ENCODE measurements at places on chromosomes 1 and 21.

GRCh38 chr21:26945916-26946675 lies 20.8 kb downstream of the ADAMTS5 start:
- peak; percentile 35 for DNase-seq

DNA sequence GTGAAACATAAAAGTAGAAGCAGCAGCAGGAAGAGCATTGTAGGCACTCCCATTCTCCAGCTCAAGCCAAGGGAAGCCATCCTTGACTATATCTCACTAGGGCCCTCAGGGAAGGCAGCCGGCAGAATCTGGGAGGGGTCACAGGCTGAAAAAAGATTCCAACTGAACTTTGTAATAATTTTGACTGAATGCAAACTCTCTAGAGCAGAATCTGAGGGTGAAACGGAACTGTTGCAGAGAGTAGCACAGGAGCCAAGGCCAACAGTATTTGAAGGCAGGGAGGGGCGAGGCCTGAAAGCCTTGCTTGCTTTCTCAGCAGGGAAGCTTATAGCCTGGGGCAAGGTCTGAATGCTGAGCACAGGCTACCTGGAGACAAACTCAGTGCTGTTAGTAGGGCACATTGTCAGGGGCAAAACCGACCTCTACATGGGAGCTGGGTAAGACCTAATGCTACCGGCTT lies 180.6 kb downstream of the COL24A1 start:
- no peak for DNase-seq

GRCh38 chr1:208154040-208154439 lies 90.1 kb downstream of the PLXNA2 start:
- DNase-seq, result no peak

DNA sequence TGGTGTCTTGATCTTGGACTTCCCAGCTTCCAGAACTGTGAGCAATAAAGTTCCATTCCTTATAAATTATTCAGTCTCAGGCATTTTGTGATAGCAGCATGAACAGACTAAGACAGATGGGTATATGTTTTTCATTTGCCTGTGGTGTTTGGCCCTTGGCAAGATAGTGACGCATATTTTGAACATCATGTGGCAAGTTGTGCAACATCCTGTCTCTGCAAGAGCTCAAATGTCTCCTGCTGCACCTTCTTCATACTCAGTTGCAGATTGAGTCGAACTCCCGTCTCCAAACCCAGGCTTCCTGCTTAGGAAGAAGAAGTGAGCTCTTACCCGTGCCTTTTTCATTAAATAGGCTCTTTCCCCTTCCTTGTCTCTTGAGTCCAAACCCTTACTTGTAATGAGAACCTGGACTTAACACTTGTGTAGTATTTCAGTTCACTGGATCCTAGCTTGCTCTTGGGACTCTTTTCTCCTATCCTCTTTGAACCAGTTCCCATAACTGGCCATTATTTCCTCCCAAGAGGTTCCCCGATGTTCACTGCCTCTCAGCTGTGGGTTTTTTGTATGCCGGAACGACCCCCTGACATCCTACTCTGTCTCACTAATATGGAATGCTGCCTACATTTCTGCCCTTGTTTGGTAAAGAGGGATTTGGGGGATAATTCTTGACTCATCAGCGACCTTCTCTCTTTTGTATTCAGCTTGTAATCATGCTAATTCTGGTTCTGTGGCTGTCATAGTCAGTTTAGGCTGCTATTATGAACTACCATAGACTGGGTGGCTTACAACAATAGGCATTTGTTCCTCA lies 125.0 kb upstream of the KCNK2 start:
- peak; percentile 91 for DNase-seq

GRCh38 chr1:22636353-22636752 lies at the start of gene C1QA:
TSS of gene C1QA (plus strand) at chr1:22636628. CDS start at chr1:22637617, 989 bp downstream.
- no peak for DNase-seq

DNA sequence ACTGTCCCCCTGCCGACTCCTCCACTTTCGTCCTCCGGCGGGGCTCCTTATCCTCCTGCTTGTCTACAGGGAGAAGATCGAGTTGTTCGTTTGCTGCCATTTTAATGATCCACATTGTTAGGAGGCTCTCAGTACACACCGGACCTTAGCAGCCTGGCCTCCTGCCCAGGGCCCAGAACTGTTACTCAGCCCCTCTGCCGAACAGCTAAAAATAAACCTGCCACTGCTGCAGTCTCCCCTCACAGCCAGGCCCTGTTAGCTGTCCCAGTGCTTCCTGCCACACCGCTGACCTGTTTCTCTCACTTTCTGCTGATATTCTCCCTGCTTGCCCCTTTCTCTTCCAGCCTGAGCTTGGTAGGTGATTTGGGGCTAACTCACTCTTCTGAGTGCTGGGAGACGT lies 8.3 kb downstream of the MAPKAPK2 start:
- DNase-seq, result peak; percentile 73

- no peak for DNase-seq
Measured at GRCh38 chr1:114341856-114342255, 169.1 kb downstream of the TRIM33 start.

DNA sequence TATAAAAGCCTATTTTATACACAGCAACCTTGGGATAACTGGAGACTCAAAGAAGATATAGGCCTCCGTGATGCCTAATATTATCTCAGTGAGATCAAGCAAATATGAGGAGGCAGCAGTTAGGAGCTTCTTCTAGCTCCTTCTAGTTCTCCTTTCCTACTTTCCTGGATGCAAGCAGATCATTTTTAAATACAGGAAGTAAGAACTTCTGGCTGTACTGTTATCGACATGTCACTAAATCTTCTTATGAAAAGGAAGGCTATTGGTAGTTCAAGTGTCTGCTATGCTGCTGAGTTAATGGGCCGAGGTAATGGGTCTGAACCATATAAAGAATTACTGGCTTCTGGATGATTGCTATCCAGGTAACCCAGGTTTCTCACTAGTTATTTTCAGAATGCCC lies 15.9 kb downstream of the HSPA13 start:
- no peak for DNase-seq

GRCh38 chr1:38308780-38309179 lies 262.2 kb upstream of the POU3F1 start:
- no peak for DNase-seq

GRCh38 chr1:241499910-241500309 lies 19.6 kb downstream of the FH start:
- peak; percentile 43 for DNase-seq

DNA sequence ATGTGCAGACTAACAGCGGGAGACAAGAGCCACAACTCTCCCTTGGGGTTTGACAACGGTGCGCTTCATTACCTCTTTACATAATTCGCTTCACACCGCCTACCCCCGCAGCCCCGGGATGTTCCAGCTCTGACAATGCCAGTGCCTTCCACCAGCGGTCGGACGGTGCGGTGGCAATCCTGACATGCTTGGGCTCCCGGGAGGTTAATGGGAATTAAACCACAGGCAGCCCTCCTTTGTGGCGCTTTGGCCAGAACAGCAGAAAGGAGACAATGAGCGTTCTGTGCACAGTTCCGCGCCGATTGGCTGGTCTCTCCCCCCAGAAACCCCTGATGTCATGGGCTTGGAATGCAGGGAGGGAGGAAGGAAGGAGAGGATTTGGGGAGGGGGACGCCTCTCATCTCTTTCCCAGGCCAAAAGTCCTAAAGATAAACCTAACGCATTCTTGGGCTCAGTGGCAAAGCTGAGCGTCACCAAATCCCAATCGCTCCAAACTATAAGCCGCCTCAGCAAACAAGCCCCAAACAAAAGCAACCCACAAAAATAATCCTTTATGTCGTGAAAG lies 1.3 kb downstream of the CNN3 start:
- DNase-seq, result peak; percentile 85

DNA sequence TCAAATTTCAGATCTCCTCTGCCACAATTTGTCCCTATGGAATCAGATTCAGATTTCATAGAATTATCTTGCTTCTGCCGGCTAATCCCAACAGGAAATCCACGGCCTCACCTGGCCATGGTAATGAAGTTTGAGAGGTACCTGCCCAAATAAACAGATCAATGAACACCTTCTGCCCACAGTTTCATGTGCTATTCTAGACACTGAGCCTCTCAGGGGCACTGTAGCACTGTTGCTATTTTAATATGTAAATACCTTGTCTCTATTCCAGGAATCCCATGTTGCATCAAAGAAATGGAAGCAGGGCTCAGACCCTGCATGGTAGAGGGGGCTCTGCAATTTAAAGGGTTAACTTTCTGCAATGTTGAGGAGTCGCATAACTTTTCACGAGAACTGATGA lies 593.1 kb downstream of the PTBP2 start:
- no peak for DNase-seq

DNA sequence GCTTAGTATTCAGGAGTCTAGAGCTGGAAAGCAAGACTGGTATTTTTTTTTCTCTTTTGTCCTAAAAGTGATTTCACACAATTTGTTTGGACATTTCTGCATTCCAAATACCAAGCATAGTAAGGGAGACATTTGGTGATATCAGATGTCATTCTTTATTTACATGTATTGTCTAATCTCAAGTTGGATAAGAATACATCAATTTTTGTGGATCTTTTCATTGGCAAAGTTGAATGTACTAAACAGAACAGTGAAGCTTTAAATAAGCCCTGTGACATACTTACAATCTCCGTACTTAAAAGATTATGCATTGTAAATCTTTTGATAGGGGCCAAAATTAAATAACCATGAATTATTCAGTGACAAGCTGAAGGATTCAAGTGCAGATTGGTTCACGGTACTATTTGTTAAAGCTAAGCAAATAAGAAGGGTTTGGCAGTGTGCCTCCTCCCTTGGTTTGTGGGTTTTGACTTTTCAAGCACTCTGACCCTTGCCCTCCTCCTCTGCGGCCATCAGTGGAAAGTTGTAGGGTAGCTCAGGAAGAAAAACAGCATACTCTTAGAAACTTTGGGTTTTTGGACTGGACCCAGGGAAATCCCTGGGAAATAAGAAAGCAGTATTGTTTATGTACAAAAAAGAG lies 663.7 kb downstream of the ADGRL2 start:
- no peak for DNase-seq

- DNase-seq, result no peak
Measured at GRCh38 chr1:29584776-29585175, 348.5 kb downstream of the PTPRU start.

GRCh38 chr1:17018849-17019248 lies 7.1 kb upstream of the ATP13A2 start:
- DNase-seq, result no peak

- no peak for DNase-seq
Measured at GRCh38 chr21:38422082-38422481, 76.2 kb downstream of the ERG start.

DNA sequence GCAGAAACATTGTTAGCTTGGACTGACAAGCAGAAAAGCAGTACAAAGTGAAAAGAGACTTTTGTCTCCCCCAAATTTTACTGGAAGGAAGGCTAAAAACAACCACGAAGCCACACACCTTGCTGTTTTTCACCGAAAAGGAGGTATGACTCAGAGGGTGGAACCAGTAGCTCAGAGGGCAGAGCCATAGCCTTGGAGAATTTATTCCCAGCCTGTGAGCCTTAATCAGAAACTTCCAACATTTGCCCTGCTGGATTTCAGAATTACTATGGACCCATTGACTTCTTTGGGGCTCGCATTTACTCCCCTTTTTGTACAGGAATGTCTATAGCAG lies 32.0 kb downstream of the RPS6KC1 start:
- no peak for DNase-seq

- peak; percentile 35 for DNase-seq
Measured at GRCh38 chr1:43274125-43274803, 4.5 kb downstream of the TMEM125 start.

GRCh38 chr1:23184212-23184934 lies 15.7 kb upstream of the LUZP1 start:
- DNase-seq, result peak; percentile 44

- no peak for DNase-seq
Measured at GRCh38 chr1:103561643-103562395, 9.6 kb upstream of the AMY2B start.

DNA sequence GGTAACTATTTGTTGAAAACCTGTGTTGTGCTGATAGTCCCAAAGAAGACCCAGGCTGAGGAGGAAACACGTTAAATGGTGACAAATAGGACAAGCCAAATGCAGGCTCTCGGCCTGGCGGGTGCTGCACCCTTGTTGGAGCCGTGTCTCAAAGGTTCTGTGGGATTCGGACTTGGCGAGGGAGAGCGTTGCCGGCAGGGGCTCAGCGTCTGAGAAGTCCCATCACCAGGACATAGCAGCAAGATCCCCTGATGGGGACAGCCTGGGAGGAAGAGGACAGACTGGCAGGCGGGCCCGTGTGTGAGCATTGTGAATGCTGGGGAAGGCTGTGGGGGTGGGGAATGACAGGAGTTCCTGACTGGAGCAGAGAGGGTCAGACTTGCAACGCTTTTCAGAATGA lies 142.5 kb downstream of the PGBD5 start:
- no peak for DNase-seq

DNA sequence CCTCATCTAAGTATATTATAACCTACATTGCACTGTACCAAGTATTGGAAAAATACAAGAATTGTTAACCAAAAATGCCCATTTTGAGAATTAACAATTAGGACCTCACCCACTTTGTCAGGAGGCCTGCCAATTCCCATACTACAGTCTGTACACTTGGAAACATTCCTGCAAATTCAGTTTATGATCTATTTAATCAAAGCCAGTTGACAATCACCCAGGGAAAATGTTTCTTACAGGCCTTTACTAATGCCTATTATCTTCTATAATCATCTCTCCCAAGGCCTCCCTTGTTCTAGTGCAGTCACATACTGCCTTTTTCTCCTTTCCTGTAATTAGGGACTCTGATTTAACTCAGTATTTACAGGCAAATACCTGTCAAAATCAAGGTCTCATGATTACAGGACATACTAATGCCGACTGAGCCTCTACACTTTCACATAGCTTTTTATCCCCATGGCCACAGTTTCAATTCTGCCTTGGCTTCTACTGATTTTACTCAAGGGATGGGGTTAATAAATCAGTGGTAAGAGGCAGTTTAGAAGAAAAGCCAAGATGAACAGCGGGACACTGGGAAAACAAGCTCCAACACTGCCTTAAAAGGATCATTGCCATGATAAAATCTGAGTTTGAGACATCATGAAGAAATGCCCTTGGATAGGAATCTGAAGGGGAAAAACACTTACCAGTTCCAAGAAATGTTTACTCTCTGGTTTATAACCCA lies 338.7 kb downstream of the VAV3 start:
- DNase-seq, result peak; percentile 13

DNA sequence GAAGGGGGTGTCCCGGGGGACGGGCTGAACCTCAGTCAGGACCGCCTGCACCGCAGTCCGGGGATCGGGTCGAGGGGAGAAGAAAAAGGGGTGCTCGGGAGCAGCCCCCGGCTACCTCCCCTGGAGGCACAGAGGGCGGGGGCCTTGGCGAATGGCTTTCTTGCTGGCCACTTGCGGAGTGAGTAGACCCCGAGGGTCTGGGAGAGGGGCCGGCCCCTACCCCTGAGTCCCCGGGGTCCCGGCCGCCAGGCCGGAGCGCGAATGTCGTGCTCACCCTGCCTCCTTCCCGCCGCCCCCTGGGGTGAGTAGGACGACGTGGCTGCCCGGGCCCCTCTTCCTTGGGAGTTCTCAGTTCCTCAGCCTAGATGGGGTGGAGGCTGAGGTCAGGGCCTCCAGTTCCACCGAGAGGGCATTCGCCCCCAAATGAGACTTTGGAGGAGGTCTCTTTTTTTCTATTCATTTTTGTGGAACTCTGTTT lies 113.0 kb downstream of the OSBPL9 start:
- DNase-seq, result no peak

All from AG08395 (cell line).